Kidney tubule cell (primary cell): ENCODE measurements at places on chromosomes 6 and 20.

- no peak for DNase-seq
These were observed 535.8 kb downstream of the TENT5A start for GRCh38 chr6:81216668-81217067.

GRCh38 chr6:43983632-43984031, 143.6 kb downstream of the MRPL14 start:
- no peak for DNase-seq

- DNase-seq: no peak
These were observed 101.6 kb downstream of the RAMACL start for GRCh38 chr6:166484863-166485262.

DNA sequence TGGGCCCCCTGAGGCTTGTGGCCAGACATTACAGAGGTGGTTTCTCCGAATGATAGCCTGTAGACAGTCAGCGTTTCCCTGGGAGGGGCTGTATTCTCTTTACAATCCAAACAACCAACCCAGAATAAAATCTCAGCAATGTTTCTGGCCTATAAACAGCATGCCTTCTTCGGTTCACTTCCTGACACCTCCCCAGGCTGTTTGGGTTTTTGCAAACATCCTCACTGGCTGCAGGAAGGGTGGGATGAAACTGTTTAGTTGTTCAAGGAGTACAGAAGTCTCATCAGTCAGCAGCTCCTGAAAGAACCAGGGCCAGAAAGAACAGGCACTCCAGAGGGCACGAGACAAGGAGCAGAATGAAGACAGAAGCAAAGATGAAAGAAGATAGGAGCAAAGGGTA, 350.0 kb downstream of the QKI start:
- DNase-seq: no peak

DNA sequence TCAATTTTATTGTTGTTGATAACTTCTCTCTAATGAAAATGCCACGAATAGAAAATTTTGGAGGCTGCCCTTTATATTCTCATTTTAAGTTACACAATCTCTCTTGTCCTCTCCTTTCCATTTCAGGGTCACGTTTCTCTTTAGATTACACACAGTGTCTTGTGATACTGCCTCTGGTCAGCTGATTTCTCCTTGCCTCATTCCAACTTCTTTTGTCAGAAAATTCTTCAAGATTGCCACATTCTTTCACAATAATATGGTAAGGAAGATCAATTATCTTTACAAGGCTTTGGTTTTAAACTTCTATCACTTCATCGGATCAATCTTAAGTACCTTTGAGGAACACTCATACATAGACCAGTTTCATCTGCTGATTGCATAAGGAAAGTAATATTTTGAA, 370.3 kb downstream of the RFPL4B start:
- DNase-seq: no peak

DNA sequence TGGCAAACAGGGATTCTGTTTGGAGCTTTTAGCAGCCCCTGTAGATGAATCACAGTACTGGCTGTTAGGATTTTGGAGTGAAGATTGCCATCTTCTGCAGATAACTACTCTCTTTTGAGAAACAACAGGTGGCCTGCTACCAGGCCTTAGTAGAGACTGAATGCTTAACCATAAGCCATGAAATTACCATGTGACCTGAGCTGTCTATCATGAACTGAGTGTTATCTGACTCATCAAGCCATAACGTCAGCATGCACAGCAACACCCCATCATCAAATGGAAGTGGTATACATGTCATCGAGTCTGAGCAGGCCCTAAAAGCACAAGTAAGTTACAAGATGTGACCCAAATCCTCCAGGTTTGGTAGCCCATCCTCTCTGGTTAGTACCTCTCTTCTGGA, 132.6 kb downstream of the GPR63 start:
- DNase-seq: peak; percentile 22

DNA sequence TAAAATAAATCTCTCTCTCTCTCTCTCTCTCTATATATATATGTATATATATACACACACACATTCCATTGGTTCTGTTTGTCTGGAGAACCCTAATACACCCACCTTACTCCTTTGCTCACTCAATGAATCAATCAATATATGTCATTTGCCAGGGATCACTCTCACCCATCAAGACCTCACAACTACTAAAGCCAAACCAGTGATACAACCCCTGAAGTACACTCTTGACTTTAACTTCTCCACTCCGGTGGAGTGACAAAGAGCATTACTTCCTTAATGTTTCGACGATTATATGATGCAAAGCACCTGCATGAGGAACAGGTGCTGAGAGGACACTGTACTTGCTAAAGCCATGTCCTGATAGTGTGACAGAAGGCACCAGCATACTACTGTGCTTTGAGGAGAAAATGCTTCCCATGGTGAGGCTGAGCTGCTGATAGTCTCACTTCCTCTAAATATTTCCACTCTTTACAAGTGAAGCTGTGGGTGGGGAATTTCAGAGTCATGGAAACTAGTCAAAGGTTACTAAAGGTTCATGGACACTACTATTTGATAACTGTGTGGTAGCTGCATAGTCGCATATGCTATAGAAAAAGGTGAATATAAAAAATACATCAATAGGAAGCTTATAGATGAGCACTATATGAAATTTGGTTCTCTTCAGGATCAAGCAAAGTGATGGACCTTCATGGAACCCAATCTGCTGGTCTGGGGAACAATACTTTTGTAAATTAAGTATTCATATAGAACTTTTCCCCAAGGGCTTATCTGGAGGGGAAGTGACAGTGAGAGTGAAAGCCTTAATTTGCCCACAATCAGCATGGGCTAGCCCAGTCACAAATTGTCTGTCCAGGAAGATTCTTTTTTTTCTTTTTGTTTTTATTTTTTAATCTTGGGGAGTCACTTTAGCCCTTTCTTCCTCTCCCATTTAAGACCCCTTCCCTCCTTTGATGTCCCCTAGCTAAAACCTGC, 141.9 kb upstream of the NEDD9 start:
- DNase-seq: no peak

DNA sequence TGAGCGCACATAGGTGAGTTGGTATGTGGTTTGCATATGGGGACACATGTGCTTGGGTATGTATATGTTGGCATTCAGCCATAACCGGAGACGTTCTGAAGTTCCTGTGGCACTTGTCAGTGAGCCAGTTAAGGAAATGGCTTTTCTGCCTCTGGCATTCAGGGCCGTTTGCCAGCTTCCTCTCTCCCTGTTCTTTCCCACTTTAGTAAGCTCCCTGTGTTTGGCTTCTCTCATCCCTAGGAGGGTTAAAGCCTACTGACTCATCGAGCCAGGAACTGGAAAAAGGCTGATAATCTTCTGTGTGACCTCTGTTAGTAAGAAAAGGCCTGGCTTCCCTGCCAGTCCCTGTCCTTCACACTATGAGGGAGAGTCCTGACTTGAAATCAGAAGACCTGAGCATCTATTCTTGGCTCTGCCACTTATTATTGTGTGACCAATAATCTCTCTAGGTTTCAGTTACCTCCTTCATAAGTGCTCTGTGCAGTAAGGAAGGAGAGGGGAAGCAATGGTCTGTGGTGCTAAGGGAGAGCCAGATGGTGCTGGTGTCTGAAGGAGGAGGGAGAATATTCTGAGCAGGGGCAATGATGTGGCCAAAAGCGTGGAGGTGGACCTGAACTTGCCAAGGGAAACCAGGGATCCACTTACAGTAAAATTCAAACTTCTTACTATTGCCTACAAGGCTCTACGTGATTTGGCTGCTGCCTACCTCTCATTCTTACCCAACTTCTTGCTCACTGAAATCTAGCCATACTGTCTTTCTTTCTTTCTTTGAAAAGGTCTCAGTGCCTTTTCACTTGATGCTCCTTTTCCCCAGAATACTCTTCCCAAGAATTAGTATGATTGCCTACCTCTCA, 31.4 kb downstream of the ACSS2 start:
- DNase-seq: peak; percentile 95

DNA sequence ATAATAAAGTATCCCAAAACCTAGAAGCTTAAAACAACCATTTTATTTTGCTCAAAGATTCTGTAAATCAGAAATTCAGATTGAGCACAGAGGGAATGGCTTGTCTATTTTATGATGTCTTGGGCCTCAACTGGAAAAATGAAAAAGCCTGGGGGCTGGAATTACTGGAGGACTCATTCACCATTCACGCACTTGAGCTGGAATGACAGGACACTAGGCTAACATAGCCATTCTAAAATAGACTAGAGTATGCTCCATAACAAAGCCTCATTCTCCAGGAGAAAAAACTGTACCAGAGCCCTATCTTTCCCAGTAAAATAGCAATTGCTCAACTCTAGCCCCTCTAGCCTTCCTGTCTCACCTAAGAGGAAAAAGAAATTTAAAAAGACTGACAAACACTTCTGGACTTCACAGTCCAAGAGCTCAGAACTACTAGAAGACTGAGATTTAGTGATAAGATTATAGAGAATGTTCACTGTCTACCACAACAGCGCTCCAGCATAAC, 145.4 kb upstream of the BTBD3 start:
- no peak for DNase-seq

GRCh38 chr6:3650076-3650958, 101.2 kb downstream of the PXDC1 start:
- DNase-seq: no peak

- DNase-seq: peak; percentile 95
These were observed 18.3 kb downstream of the HMGN4 start for GRCh38 chr6:26556263-26557070.

DNA sequence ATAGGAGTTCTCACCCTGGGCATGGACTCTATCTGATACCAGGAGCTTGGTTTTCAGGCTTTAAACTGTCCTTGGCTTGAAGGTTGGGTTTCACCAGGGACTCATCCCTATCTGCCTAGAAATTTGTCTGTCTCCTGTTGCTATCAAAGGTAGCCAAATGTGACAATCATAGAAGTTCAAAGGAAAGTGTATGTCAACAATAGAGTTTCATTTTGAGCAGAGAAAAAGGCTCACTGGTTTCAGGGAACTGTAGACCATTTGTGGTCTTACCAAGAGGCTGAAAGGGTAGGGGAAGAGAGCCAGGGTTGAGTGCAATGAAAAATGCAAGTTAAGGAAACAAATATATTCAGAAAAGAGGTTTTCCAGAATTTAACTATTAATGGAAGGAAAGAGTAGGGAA, 966.8 kb upstream of the CITED2 start:
- no peak for DNase-seq

GRCh38 chr20:45832619-45833018, 980 bp upstream of the SNX21 start:
- no peak for DNase-seq

GRCh38 chr6:152232501-152233151, 404.5 kb downstream of the SYNE1 start:
- DNase-seq: no peak

DNA sequence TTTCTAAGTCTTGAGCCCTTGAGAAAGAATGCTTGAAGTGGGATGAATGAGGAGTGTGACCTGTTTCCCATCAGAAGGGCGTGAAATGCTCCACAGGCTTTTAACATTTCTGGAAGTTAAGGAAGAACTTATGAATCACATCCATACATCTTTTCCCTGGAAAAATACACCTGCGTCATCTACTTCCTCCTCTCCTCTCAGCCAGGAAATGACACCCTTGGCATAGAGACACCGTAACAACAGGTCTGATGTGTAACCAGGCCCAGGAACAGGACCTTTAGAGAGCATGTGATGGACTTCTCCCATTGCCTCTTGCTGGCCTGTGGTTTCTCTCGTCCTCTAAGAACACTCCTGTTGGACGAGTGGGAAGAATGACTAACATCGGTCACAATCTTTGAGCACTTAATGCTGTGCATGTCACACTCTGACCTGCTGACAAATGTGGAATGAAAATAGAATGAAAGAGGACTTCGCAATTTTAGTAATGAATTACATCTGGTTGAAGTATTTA, 28.5 kb upstream of the CITED2 start:
- DNase-seq: peak; percentile 98

GRCh38 chr6:53517021-53517420, 27.9 kb downstream of the GCLC start:
- DNase-seq: no peak

- DNase-seq: no peak
These were observed 75.2 kb downstream of the MAP3K5 start for GRCh38 chr6:136716917-136717715.

DNA sequence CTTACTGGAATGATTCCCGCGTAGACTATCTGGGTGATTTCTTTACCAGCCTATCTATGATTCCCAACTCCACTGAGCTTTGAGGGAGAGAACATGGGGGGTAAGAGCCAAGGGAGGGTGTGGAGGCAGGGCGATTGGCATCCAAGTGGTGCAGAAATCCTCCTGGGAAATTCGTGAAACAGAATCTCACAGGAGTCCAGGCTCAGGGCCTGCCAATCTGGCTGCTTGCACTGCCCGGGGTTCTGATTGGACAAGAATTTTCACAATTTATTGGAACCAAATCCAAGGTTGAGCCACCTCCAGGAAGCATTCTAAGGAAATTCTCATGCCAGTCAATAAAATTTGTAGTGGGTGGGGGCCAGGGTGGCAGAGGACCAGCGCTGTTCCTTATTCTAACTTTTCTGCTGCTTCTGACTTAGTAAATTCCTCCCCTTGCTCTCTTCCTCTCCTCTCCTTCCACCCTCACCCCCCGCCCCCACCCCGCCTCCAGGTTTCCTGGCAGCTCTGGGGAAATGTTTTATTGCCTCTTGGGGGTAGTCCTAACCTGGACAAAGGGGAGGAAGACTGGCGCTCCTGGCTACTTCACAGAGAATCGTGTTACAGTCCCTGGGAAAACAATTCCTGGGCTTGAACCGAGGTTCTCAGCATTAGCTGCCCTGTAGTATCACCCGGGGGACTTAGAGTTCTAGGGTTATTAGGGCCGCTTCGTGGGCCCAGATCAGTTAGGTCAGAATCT, 3.1 kb downstream of the BMP6 start:
- no peak for DNase-seq

GRCh38 chr20:19817017-19817416, 59.0 kb downstream of the RIN2 start:
- DNase-seq: peak; percentile 43

- no peak for DNase-seq
These were observed 17.7 kb upstream of the CCN6 start for GRCh38 chr6:112036088-112036637.

- no peak for DNase-seq
These were observed 275.4 kb downstream of the FOXA2 start for GRCh38 chr20:22308934-22309333.

DNA sequence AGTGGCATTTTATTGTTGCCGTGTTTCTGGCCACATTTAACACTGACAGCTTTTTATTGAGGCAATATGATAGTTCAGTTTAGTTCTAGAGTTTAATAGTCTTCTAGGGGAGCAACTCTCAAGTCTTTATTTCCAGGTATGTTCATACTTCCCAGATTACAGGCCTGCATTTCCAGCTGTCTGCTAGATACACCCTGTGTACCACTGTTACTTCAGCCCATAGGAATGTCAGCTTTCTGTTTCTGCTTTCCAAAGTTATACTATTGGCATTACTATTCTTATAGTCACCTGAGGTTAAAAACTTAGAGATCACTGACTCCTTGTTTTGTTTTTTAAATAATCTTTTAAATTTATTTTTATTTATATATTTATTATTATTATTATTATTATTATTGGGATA, 7.6 kb downstream of the ZNF451 start:
- peak; percentile 59 for DNase-seq
